ENCODE measurements at places on chromosomes 1 and 21.

- no peak for DNase-seq
These were observed 77.0 kb downstream of the ATF6 start for GRCh38 chr1:161843156-161843555.

- DNase-seq: no peak
These were observed 5.5 kb upstream of the ILDR2 start for GRCh38 chr1:166980818-166981217.

- no peak for DNase-seq
These were observed 18.7 kb upstream of the RERE start for GRCh38 chr1:8835941-8836643.

DNA sequence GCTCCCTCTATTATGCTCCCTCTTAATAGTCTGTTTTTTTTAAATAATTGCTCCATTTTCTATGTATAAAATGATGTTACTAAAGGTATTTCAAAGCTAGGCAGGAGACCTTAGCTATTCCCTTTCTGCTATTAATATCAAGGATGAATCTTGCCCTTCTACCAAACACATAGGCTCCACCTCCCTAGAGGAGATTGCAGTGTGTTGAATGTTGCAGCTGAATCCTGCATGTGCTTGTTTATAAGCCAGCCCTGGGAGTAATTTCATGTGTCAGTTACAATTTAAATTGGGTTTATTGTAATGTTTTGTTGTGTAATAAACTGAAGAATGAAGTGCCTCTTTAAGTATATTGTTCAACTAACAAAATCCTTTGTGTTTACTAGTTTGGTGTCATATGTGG lies 66.0 kb downstream of the TMEM200B start:
- no peak for DNase-seq

DNA sequence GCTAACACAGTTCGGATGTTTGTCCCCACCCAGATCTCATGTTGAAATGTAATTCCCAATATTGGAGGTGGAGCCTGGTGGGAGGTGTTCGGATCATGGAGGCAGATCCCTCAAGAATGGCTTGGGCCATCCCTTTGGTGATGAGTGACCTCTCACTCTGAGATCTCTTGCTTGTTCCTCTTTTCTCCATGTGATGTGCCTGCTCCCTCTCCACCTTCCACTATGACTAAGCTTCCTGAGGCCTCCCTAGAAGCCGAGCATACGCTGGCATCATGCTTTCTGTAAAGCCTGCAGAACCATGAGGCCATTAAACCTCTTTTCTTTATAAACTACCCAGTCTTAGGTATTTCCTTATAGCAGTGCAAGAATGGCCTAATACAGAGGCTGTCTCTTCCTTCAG lies 8.1 kb upstream of the PLA2G5 start:
- no peak for DNase-seq

DNA sequence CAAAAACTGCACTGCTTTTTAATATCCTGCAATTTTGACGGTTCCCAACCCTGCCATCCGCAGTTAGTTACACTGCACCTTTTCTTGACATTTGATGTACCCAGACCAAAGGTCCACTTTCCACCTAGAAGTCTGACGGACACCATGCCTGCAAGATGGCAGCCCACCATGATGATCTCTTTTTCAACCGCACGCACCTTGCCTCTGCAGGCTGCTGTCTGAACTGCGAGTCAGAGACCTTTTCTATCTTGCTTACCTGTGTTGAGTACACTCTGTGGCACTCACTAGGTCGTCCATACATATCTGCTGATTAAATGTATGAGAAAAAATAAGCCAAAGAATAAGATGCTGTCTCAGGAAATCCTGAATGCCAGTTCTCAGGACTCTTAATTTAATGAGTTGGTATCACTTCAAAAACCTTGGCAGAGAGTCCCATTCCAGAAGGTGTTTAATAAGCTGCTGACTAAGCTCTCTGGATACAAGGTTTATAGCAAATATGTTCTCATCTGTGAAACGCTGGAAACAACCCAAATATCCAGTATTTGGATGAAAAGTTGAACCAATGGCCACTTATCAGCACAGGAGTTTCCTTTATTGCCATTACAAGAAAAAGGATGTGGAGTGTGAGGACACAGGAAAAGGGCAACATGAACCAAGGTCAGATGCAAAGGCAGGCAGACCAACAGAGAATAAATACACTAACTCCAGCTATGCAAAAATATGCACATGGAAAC lies 37.9 kb downstream of the GNG12 start:
- no peak for DNase-seq

- no peak for DNase-seq
These were observed 6.8 kb downstream of the MYOC start for GRCh38 chr1:171645553-171646248.

DNA sequence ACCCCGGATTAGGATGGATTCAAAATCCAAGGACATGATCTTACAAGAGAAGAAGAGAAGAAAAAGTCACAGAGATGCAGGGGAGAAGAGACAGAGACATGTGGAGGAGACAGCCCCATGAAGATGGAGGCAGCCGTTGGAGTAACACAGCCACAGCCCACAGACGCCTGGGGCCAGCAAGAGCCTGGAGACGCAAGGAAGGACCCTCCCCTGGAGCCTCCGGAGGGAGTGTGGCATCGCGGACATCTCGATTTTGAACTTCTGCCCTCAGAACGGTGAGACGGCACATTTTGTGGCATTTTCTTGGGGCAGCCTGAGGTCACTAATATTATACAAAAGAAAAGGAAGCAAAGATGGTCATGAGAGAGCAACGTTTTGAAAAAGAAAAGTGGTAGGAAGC lies 28.8 kb downstream of the ABCG1 start:
- DNase-seq: no peak

DNA sequence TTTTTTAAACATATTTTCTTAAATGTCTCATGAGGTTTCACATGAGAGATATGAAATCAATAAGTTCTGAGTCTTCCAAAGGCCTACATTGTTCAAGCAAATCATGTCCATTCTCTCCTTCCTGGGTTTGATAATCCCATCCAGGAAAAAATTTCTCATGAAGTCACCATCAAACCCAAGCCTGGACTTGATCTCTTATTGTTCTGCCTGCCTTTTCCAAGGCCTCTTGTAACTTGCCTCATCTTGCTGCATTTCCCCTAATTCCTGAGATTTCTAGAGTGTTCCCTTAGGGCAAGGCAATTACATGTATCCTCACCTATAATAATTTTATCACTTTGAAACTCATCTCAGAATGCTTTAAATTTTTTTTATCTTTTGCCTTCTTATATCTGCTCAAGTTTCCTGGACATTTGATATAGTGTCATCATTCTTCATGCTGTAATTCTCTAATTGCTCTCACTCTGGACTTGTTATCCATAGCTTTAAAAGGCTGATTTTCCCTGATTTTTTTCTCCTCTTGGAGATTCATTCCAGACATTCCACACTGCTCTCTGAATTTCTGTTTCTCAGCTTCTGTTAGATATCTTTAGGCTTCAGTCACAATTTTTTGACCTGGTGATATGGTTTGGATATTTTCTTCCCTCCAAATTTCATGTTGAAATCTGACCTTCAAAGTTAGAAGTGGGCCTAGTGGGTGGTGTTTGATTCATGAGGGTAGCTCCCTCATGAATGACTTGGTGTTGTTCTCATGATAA lies 126.4 kb downstream of the LRRC7 start:
- no peak for DNase-seq

GRCh38 chr1:215181518-215181917 lies 99.0 kb downstream of the KCNK2 start:
- DNase-seq: no peak

GRCh38 chr1:246773213-246773641 lies 49.0 kb downstream of the SCCPDH start:
- no peak for DNase-seq

GRCh38 chr1:98493469-98493868 lies 168.1 kb upstream of the SNX7 start:
- DNase-seq: no peak

GRCh38 chr1:66889030-66889429 lies 35.6 kb downstream of the DNAI4 start:
- DNase-seq: no peak

- DNase-seq: no peak
These were observed 633 bp upstream of the ETNK2 start for GRCh38 chr1:204152310-204153044.

- no peak for DNase-seq
These were observed 151.3 kb downstream of the BACH1 start for GRCh38 chr21:29450058-29450457.

DNA sequence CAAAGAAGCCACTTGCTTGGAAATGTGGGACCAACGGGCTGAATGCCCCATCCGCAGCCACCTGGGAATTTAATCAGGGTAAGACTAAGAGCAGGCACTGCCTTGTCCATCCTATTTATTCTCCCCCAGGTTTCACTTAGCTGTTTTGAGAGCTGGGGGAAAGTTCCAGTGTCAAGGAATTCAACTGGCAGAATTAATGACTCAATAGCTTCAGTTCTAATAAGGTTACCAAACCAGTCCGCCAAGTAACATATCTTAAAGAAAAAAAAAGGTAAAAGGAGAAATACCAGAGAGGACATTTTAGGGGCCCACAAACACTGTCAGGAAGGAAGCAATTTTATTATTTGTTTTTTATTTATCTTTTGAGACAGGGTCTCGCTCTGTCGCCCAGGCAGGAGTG lies 157.6 kb upstream of the SOD1 start:
- no peak for DNase-seq

DNA sequence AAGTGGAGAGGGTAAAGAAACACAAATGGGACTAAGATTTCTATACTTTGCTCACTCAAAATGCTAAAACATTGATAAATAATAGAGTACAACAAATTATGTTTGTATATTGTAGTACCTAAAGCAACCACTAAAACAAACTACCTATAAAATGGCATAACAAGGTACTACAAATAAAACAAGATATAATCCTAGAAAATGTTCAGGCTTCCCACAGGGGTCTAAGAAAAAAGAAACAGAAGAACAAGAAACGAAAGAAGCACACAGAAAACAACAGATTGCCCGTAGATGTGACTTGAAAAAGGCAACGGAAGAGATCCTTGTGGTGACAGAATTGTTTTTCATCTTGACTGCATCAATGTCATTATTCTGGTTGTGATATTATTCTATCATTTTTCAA lies 63.3 kb upstream of the ADGRL4 start:
- DNase-seq: no peak

GRCh38 chr1:20733360-20733975 lies 965 bp upstream of the SH2D5 start:
- no peak for DNase-seq

GRCh38 chr1:27727126-27727525 lies 1.4 kb downstream of the FAM76A start:
- DNase-seq: no peak

- no peak for DNase-seq
These were observed 7.4 kb upstream of the ARF1 start for GRCh38 chr1:228074954-228075730.

GRCh38 chr1:111739925-111740765 lies 950 bp upstream of the INKA2 start:
- no peak for DNase-seq

- DNase-seq: no peak
These were observed 47.8 kb downstream of the PACC1 start for GRCh38 chr1:212366901-212367300.

DNA sequence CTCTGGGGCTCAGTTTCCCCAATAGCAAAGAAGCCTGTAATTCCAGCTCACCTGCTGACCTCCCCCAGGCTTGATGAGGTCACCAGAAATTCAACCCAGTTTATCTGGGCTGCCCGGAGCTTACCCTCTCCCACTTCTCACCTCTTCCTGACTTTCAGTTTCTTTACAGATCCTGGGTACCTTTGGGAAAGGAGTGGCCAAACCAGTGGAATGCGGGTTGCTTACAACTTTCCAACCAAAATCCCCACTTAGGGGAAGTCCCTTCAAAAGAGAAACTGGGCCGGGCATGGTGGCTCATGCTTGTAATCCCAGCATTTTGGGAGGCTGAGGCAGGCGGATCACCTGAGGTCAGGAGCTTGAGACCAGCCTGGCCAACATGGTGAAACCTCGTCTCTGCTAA lies 5.9 kb upstream of the MARCKSL1 start:
- no peak for DNase-seq

GRCh38 chr1:110875216-110875731 lies 2.3 kb downstream of the CD53 start:
- DNase-seq: peak; percentile 56

GRCh38 chr1:3630914-3631313 lies 6.1 kb downstream of the TPRG1L start:
- no peak for DNase-seq

DNA sequence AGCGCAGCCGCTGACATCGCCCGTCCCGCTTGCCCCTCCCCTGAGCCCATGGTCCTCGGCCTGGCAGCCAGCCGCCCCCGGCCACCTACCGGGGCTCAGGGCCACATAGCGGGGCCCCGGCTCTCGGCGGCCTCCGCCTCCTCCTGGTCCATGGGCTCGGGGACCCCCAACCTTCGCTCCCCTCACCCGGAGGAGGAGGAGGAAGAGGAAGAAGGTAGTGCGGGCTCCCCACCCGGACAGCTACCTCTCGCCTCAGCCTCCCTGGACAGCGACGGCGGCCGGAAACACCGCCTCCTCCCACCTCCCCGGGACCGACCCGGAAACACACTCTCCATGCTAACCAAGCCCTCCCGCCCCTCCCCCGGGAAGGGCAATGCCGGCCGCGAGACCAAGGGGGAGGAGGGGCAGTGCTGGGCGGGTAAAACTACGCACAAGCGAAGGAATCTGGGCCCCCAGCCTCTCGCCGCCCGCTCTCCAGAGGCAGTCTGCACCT lies at the start of gene KIAA0319L:
Gene KIAA0319L, minus strand, starts transcription at position 286 of the 493 bp plus-strand sequence. CDS start 2,912 bp downstream, outside the sequence.
- DNase-seq: peak; percentile 68

DNA sequence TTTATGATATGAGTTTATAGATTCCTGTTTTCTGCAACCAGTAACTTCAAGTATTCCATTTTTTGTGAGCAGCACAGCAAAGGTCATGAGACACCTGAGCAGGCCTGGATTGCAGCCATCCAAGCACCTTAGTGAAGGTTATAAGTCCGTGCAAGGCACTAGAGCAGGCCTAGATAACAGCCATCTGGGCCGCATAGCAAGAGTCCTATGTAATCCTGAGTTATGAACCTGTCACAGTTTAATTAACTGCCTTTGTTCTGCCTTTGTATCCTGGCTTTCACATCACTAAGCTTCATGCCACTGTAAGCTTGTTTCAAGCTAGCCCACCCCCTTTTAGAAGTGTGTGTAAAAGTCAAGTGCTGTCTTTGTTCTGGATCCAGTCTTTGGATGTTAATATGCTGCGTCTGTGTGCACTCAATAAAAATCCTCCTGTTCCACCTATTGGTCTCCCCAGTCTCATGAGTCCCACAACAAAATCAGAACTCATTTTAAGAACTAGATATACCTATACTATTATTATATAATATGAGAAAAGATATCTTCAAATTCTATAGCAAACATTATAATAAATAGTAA lies 556.2 kb upstream of the CHRM3 start:
- DNase-seq: no peak

DNA sequence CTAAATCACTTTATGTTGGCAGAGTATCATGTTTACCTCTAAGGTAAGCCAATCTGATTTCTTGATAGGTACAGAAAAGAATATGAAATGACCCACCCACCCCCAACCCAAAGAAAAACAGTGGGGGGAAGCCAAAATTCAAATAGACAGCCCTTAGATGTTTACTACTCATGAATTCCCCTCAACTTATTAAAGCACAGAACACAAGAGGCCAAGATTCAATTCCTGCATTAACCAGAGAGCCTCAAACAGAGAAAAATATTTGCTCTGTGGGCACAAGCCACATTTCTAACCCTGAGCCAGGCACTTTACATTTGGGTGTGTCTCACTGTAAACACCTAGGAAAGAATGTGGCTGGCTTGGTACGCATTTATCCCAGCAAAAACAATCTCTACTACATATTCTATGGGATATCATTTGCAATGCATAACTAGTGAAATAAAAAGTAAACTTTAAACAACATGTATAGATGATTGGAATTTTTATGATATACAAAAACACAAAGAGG lies 84.3 kb downstream of the PTPN14 start:
- DNase-seq: no peak

GRCh38 chr1:152983743-152984142 lies at the start of gene SPRR1A:
SPRR1A (plus strand) TSS chr1:152984081; CDS start chr1:152985231, 1,150 bp downstream.
- no peak for DNase-seq

GRCh38 chr1:32742956-32743355 lies 40.4 kb upstream of the SYNC start:
- DNase-seq: no peak

All from stimulated activated naive CD4-positive, alpha-beta T cell (primary cell).